GM03348 (cell line): ENCODE measurements at places on chromosomes 4 and X.
A peak's percentile ranks its signal among the peaks of the same experiment; 100 is the strongest.

DNA sequence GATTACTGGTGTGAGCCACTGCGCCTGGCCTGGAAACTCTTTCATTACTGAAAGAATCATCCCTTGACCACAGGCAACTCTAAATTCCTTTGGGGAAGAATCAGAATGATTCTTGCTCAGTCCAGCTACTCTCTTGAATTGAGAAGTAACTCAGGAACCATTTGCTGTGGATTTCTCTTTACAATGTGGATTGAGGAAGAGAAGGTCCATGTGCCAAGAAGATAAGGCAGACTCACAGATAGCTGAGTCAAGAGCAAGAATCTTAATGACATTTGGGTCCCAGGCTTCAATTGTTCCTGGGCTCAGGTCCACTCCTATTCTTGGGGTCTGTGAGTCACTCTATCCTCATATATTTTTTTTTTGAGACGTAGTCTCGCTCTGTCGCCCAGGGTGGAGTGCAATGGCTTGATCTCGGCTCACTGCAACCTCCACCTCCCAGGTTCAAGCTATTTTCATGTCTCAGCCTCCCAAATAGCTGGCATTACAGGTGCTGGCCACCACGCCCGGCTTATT is 6.2 kb upstream of the MGARP start:
- no peak for DNase-seq

DNA sequence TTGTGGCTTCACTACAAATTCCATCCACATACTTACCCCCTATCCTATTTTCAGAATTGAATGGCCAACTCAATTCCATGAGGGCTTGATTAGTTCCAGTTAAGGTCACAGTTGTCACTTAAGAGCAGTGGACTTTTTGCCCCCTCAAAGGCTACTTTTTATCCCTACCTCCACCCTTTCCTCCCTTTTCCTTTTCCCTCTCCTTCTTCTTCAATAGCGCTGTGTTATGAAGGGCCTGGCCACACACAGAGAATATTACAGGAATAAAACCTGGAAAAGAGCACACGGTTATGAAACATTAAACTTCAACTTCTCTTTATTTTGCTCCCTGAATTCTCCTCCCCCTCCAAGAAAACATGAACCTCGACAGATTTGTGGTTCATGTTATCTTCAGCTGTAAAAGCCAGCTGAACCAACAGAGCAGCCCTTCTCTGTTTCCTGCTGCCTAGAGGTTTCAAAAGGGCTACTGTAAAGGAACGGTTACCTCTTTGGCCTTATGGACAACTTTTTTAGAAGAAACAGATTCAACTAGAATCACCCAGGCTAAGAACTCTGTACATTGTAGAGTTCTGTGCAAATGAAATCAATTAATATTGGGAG is 87.0 kb upstream of the RPL34 start:
- DNase-seq, result no peak

DNA sequence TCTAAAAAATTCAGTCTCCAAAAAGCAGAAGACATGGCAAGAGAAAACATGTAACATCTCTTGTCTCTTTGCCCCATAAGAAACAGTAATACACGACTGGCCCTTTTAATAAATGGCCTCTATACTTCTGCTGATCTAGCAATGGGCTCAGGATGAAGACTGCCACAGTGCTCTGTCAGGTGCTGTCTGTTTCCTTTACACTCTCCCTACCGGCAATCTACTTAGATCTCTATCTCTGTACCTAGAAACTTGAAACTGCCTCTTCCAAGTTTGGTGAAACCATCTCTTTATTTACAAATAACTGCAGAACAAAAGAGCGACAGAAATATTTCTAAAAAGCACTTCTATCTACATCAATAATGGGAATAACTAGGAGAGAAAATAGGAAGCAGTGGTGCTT is 685.2 kb upstream of the INTU start:
- no peak for DNase-seq

GRCh38 chrX:23511793-23512192 is 155.5 kb upstream of the PRDX4 start:
- DNase-seq, result no peak

GRCh38 chrX:107716118-107716684 is 59.4 kb downstream of the TSC22D3 start:
- peak; percentile 71 for DNase-seq

GRCh38 chrX:132802033-132802432 is 156.4 kb downstream of the HS6ST2 start:
- DNase-seq, result no peak

- DNase-seq, result no peak
Observed at GRCh38 chr4:10963241-10963640, 278.7 kb upstream of the CLNK start.
